ENCODE measurements at places on chromosomes 1 and 21. TPM values are rescaled to one million over a fixed set of nuclear protein-coding genes. Genes with fewer than 3 reads are reported as not detected.
A peak's percentile ranks its signal among the peaks of the same experiment; 100 is the strongest.

COA6 gene
- total RNA-seq = 15.3 TPM

DNA sequence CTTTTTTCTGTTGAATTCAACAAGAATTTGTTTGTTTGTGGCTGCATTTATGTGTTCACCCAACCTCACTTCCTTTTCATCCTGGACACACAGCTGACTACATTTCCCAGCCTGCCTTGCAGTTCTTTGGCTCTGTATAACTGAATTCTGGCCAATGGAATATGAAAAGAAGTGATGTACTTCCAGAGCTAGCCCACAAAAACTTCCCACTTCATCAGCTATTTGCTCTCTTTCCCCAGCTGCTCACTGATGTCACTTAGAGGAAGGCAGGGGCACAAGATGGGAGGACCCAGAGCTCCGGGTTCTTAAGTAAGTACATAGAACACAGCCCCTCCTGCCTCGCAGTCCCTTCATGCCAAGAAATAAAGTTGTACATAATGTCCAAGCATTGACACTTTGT lies 235.0 kb upstream of the FGGY start:
- H3K36me3 ChIP-seq = no peaks in the 10 kb centered on the region
- no peaks in the 10 kb centered on the region for H3K27me3 ChIP-seq
- peak; percentile 20 for DNase-seq
- H3K4me1 ChIP-seq = peaks cover 15% of the 10 kb centered on the region
- peak overlapping the region; percentile 34 for H3K27ac ChIP-seq

DNA sequence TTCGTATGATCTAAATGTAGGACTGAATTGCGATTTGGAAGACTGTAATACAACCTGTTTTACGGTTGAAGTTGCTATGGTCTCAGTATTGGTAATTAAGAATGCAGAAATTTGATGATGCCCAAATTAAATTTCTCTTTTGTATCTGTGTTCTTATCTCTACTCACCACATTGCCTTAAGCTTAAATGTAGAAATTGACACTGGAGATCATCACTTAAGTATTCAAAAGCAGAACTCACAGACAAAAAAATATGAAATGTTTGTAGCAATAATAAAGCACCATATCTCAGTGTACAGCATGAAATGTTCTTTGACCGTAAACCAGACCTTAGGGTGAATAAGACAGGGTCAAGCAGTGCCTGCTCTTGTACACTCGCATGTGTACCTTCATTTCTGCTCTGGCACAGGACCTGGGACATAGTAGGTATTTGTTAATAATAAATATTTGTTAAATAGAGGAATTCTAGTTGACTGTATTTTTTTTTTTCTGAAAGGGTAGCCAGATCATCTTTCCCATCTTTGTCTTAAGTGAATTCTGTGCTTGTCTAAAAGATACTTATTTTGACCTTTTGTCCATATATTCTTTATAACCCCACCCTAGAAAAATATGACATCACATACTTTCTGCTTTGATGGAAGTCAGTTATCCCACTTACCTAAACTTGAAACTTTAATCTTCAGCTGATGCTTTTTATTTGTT lies 1.5 kb downstream of the CDC7 start:
- H3K4me1 ChIP-seq = peaks cover 6% of the 10 kb centered on the region
- no peak overlapping the region for H3K4me3 ChIP-seq
- no peaks in the 10 kb centered on the region for H3K36me3 ChIP-seq
- no peaks in the 10 kb centered on the region for H3K27me3 ChIP-seq

OVAAL gene
- total RNA-seq = not detected

- DNase-seq = no peak
- no peak overlapping the region for H3K27ac ChIP-seq
- no peak overlapping the region for H3K4me3 ChIP-seq
- H3K36me3 ChIP-seq = no peaks in the 10 kb centered on the region
Measured at GRCh38 chr1:151578941-151579340, 32.9 kb upstream of the SNX27 start.

DNA sequence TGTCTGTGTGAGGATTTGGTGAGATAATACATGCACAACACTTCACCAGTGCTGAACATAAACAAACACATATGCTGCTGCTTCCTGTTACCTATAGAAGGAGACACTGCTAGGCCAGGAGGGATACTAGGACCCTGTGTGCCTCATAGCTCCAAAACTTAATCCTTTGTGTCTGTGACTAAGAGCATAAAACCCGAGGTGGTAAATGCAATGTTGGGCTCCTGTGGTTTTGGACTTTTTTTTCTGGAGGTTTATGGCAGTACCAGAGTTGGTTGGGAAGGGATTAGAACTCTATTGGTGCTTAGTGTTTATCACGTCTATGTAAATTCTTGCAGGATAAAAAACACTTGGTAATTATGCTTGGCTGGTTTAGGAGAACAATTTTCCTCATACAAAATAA lies 122.9 kb downstream of the NUF2 start:
- no peaks in the 10 kb centered on the region for H3K27me3 ChIP-seq
- DNase-seq = no peak
- no peak overlapping the region for H3K27ac ChIP-seq
- no peaks in the 10 kb centered on the region for H3K4me1 ChIP-seq
- H3K36me3 ChIP-seq = no peaks in the 10 kb centered on the region

DNA sequence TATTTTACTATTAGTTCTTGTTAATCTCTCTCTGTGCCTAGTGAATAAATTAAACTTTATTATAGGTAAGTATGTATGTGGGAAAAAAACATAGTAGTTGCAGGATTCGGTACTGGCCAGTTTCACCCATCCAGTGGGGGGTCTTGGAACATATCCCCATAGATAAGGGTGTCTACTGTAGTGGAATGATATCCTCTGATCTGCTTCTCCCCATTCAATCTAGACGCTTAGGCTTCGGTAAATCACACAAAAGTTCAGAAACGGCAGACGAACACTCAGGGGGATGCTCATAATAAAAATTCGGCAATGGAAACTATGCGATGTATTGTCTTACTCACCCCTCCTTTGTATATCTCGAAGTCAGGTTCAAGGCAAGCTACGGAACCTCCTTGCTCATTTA lies 232.9 kb upstream of the COA6 start:
- H3K36me3 ChIP-seq = no peaks in the 10 kb centered on the region
- H3K27ac ChIP-seq = no peak overlapping the region
- H3K4me1 ChIP-seq = no peaks in the 10 kb centered on the region

- no peaks in the 10 kb centered on the region for H3K36me3 ChIP-seq
- DNase-seq = no peak
- no peaks in the 10 kb centered on the region for H3K27me3 ChIP-seq
- H3K4me3 ChIP-seq = no peak overlapping the region
Measured at GRCh38 chr1:38231941-38232340, 185.3 kb upstream of the POU3F1 start.

DNA sequence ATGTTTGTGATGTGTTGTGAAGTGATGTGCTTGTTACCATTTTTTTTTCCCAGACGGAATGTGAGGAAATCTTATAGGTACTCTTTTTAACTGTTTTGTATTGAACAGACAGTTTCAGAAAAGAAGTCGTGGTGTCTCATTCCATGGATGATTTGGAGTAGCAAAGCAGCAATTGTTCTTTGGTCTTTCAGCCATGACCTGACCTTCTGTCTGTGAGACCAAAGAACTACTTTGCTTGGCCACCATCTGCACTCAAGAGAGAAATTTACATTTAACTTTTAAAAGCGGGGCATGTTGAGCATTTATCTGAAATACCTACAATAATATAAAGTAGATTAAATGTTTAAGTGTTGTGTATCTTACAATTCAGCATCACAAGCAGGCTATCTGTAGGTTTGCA lies 90.2 kb downstream of the SDCCAG8 start:
- no peak overlapping the region for H3K27ac ChIP-seq
- DNase-seq = no peak
- no peaks in the 10 kb centered on the region for H3K36me3 ChIP-seq
- no peaks in the 10 kb centered on the region for H3K4me1 ChIP-seq
- H3K27me3 ChIP-seq = no peaks in the 10 kb centered on the region
- H3K4me3 ChIP-seq = no peak overlapping the region

- no peak overlapping the region for H3K4me3 ChIP-seq
- DNase-seq = no peak
- no peaks in the 10 kb centered on the region for H3K36me3 ChIP-seq
Measured at GRCh38 chr1:41844781-41845272, 73.9 kb downstream of the HIVEP3 start.

TRPM2 gene
- total RNA-seq = 0.78 TPM

DNA sequence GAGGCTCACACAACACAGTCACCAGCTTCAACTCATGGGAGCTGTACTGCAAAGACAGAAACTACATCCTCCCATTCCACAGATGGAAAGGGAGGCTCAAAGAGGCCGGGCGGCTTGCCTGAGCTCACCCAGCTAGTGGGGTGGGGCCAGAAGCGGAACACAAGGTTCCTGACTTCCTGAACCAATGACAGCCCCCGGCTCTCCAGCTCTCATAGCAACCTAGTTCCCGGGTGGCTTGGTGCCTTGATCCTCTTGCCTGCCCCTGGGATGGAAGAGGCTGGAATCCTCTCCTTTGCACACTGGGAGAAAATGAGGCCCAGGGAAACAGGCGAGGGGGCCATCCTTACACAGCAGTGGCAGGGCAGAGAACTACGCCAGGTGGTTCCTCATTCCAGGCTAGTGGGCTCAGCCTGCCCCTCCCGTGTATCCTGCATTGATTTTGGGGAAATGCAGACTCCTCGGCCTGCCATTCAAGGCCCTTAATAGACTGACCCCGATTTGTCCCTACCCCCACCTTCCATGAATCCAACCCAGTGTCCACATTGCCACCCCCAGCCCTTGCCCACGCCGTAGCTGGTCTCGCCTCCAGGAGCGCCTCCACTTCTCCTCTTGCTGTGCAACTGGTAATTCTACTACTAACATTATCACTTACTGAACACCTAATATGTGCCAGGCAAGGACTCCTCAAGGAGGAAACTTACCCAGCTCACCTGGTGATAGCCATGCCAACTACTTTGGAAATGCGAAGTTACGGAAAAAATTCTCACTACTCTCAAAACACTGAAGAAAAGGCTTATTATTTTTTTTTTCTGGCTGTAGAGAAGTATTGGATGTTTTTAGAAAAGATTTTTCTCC lies 5.0 kb downstream of the RAP1GAP start:
- H3K27me3 ChIP-seq = no peaks in the 10 kb centered on the region
- H3K27ac ChIP-seq = peak overlapping the region; percentile 76
- no peak for DNase-seq
- no peak overlapping the region for H3K4me3 ChIP-seq
- peaks cover 54% of the 10 kb centered on the region for H3K4me1 ChIP-seq

DNA sequence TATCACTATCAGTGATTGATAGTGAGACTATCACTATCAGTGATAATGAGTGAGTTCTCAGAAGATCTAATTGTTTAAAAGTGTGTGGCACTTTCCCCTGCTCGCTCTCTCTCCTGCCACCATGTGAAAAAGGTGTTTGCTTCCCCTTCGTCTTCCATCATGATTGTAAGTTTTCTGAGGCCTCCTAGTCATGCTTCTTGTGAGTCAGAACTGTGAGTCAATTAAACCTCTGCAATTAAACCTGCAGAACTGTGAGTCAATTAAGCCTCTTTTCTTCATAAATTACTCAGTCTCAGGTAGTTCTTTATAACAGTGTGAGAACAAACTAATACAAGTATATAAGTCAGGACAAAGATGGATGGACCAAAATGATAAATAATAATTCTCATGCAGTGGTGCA lies 7.0 kb upstream of the IL23R start:
- no peak overlapping the region for H3K4me3 ChIP-seq
- H3K27me3 ChIP-seq = no peaks in the 10 kb centered on the region
- no peak for DNase-seq
- H3K36me3 ChIP-seq = no peaks in the 10 kb centered on the region
- no peaks in the 10 kb centered on the region for H3K4me1 ChIP-seq
- no peak overlapping the region for H3K27ac ChIP-seq

SPRR2F gene
- not detected for total RNA-seq

FYB2 gene
- 0.13 TPM for total RNA-seq

- DNase-seq = no peak
- no peak overlapping the region for H3K27ac ChIP-seq
- H3K36me3 ChIP-seq = no peaks in the 10 kb centered on the region
Measured at GRCh38 chr21:31741116-31741515, 9.2 kb upstream of the SCAF4 start.

DNA sequence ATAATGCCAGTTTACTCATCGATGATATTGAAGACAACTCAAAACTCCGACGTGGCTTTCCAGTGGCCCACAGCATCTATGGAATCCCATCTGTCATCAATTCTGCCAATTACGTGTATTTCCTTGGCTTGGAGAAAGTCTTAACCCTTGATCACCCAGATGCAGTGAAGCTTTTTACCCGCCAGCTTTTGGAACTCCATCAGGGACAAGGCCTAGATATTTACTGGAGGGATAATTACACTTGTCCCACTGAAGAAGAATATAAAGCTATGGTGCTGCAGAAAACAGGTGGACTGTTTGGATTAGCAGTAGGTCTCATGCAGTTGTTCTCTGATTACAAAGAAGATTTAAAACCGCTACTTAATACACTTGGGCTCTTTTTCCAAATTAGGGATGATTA lies 13.7 kb downstream of the GGPS1 start:
- H3K27me3 ChIP-seq = no peaks in the 10 kb centered on the region
- no peaks in the 10 kb centered on the region for H3K4me1 ChIP-seq
- no peaks in the 10 kb centered on the region for H3K36me3 ChIP-seq
- no peak overlapping the region for H3K4me3 ChIP-seq
- H3K27ac ChIP-seq = no peak overlapping the region
